ENCODE measurements at places on chromosomes 7 and 10. TPM values are rescaled to one million over a fixed set of nuclear protein-coding genes. Genes with fewer than 3 reads are reported as not detected.
A peak's percentile ranks its signal among the peaks of the same experiment; 100 is the strongest.

DNA sequence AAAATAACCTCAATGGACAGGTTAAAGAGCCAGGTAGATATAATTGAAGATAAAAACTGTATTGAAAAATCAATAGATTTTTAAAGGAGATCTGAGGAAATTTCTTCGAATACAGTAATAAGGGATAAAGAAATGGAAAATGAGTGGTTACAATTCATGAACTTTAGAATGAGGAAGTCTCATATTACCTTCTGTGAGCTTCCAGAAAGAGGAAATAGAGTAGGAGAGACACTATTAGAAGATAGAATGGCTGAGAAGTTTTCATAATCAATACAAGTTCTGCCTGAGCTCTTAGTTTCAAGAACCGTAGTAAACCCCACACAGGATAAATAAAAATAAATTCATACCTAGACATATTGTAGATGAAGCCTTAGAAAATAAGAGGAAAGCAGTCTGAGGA lies 11.5 kb downstream of the SDK1 start:
- DNase-seq = no peak

GRCh38 chr10:32237644-32238345 lies 109.2 kb downstream of the EPC1 start:
- DNase-seq = peak; percentile 63

- peak; percentile 36 for DNase-seq
These were observed 228.3 kb upstream of the NPVF start for GRCh38 chr7:25456467-25457171.

- no peak for DNase-seq
These were observed 33.2 kb downstream of the ABCC2 start for GRCh38 chr10:99815621-99816020.

DNA sequence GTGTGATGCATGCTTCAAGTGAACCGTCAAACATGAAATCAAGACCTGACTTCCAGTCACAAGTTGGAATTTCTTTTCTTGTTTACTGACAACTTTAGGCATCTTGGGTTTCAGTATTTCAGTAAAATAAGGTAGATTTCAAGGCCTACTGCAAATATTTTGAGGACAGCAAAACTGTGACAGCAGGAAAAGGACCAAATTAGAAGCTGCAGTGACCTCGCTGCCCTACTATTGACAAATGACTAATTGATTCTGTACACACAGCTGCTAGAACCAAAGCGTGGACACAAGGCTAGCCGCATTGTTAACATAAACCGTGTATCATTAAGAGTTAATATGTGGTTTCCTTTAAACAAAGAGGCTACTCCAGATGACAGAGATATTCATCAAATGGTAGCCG lies 105.7 kb upstream of the SEC61G start:
- no peak for DNase-seq

DNA sequence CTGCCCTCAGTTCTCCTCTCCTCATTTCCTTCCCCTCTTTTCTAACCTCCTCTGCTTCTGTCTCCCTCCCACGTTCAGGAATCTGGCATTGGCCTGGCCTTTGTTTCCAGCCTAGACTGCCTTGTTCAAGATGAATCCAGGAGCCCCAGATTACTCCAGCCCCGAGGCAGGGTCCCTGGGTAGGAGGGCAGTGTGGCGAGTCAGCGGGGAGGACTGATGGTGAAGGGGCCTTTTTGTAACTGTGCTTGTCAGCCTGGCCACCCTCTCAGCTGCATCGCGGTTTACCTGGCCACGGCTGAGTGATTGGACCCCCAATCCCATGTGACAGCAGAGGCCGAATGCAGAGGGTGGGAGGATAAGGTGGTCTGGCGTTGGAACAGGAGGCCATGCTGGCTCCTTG lies 96.1 kb upstream of the SHH start:
- DNase-seq = no peak

Gene CPEB3
- total RNA-seq = 0.86 TPM

Gene PTN
- 114 TPM for total RNA-seq

Gene EBF3
- not detected for total RNA-seq

Gene PRSS37
- not detected for total RNA-seq

Gene ADCYAP1R1
- total RNA-seq = not detected

Gene KCNMA1
- 16.1 TPM for total RNA-seq

All from M059J (cell line).